ENCODE measurements at places on chromosomes 5 and 9.
A peak's percentile ranks its signal among the peaks of the same experiment; 100 is the strongest.

GRCh38 chr5:172133359-172134029, 54.5 kb downstream of the STK10 start:
- no peak for DNase-seq

- no peak for DNase-seq
Measured at GRCh38 chr9:87422999-87423398, 74.7 kb upstream of the DAPK1 start.

DNA sequence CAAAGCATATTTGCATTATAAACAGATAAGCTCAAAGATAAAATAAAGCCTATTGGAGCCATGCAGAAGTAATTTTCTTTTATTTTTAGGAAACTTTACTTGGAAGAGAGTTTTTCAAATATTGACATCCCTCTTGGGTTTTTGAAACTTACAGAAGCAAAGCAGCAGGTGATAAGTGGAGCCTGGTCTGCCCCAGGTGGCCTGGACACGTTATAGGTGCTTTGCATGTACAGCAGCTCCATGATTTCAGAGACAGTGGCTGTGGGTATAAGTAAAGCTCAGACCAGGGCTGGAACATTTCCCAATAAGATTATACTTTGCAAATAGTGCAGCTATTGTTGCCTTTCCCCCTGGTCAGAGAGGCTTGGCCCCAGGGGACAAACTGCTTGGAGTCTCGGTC, 51.5 kb downstream of the CCDC192 start:
- DNase-seq: no peak

- peak; percentile 11 for DNase-seq
Measured at GRCh38 chr9:21964925-21965385, 29.2 kb downstream of the CDKN2A start.

DNA sequence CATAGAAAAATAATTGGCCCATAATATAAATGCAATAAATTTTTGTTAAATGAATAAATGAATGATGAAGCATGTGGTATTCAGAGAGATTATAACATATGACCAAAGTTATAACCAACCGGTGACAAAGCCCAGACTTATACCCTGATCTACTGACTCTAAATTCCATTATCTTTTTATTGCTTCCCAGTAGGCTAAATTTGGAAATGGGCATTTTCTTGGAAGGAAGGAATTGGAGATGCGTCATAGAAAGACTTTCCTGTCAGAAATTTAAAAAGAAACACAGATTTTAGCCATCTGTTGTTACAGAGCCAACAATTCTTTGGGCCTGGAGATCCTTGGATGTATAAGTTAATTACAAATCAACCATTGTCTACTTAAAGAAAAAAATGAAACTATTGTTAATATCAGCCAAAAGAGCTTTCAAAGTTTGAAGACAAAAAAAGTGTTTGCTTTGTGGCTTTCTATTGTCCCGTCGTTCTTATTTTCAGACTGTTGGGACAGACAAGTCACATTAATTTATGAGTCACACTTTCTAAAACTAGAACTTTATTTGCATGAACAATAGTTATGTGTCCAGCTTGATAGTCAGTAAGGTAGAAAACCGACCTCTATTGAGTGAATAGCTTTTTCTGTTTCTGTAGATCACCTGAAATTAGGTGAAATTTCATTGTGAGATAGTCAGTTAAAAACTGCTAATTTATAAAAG, 428.7 kb downstream of the GABRG2 start:
- DNase-seq: no peak

DNA sequence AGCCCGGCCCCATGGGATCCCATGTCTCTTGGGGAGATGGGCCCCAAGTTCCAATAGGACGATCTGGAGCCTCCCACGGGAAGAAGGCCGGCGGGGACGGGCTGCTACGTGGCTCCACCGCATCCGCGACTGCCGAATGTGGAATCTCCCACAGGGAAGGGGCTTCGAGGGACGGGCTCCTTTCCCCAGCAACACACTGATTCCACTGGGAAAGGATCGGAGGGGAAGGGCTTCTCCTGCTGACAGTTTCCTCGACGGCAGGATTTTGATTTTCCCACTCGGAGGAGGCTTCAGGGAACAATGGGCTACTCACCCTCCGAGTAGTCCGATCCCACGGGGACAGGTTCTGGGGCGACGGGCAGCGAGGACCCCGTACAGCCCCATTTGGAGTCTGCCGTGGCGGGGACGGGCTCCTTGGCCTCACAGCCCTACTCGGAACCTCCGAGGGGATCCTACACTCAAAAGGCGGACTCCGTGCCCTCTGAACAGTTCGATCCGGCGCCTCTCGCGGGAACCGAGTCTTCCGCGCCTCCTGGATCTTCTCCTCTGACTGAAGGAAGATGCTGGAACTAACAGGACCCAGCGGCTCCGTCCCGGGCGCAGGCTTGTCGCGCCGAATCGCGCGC, 1.3 kb downstream of the PROB1 start:
- DNase-seq: no peak

GRCh38 chr5:57658018-57658417, 175.4 kb upstream of the ACTBL2 start:
- no peak for DNase-seq

- DNase-seq: no peak
Measured at GRCh38 chr9:105880517-105880916, 186.2 kb downstream of the TMEM38B start.

- no peak for DNase-seq
Measured at GRCh38 chr5:170154297-170154696, 48.6 kb downstream of the FOXI1 start.

DNA sequence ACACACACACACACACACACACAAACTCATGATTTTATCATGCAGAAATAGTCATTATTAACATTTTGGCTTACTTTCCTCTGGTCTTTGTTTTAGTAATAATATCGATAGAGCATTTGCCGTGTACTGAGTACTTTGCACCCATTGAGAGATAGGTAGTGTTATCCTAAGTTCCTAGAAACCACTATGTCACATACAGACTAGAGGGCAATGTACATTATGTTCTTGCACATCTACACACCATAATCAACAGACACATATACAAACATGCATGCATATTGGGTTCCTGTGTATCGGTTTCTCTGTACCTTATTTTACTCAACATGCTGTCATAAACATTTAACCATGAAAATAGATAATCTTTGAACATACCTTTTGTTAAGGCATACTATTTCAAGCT, 45.7 kb downstream of the MAT2B start:
- no peak for DNase-seq

GRCh38 chr5:179841621-179842020, 17.0 kb downstream of the MRNIP start:
- no peak for DNase-seq

- no peak for DNase-seq
Measured at GRCh38 chr5:52283221-52283620, 504.5 kb upstream of the ITGA1 start.

DNA sequence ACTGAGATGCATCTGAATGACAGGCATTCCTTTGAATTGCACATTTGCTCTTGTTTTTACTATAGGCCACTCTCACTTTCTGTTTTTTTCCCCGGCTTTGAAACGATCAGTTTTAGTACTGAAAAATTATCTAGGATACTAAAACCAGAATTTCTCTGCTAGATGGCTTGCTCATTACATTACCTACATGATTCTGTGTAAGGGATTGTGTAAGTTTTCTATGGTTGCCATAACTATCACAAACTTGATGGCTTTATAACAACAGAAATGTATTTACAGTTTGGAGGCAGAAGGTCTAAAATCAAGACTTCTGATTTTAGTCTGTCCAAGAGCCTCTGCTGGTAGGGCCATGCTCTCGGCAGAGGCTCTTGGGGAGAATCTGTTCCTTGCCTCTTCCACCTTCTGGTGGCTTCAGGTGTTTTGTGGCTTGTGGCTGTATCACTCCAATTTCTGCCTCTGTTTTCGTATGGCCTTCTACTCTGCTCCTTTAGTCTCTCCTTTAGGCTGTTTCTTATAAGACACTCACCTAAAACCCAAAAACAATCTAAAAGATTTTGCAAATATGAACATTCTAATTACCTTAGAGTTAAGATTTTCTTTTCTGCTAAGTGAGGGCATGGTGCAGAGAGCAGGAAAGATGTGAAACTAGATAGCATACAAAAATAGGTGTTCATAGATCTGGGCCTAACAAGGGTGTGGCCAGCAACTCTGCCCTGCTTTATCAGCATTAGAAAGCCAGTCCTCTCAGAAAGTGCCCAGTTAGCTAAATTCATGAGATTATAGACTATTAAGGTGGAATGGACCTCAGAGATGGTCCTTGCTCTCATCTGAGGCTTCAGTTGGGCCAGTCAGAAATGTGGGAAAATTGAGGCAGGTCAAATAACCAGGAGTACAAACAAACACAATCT, 93.3 kb upstream of the CDKN2B start:
- DNase-seq: no peak

DNA sequence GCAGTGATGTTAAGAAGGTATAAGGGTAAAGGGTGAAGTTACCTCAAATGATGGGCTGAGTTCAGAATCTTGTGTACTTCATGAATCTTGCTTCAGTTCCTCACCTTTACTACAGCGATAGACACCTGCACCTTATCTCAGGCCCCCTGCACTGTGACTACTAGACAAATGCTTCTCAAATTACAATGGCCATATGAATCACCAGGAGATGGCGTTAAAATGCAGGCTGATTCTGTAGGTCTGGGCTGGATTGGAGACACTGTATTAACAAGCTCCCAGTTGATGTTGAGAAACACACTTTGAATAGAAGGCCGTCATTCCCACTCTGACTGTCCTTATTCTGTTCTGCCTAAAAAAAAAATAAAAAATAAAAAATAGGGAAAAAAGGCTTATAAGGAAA, 29.8 kb downstream of the TARS1 start:
- DNase-seq: no peak
